ENCODE measurements at places on chromosomes 12 and 14.

DNA sequence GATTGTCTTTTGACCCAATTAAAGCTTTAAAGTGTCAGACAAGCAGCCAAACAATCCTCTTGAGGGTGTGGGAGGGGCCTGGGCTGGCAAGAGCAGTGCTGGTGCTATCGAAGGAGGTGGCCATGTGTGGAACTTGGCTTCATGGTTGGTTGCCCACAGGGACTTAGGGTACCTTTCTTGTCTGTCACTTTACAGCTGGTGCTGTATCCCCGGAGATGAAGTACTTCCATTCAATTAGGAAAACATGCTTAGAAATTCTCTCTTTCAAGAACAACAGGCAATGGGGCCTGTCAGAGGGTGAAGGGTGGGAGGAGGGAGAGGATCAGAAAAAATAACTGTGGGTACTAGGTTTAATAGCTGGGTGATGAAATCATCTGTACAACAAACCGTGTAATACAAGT is 86.5 kb downstream of the DAAM1 start:
- no peak for DNase-seq

GRCh38 chr14:35573911-35574310 is 39.9 kb downstream of the INSM2 start:
- no peak for DNase-seq

DNA sequence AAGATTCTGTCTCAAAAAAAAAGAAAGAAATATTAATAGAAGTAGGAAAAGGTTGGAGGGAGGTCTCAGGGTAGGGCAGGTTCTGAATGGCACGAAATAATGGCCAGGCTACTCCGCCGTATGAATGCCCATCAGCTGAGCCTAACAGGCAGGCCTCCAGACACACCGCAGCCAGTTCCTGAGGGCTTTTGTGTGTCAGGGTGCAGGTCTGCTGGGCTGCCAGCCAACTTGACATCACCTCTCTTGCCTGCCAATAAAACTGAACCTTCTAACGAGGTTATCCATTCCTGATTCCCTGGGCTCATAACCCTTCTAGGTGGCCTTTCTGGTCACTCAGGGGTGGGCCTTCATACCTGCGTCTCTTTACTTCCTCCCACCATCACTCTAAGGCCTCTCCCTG is 3.0 kb downstream of the IFI27 start:
- DNase-seq, result no peak

GRCh38 chr12:75814851-75815754 is 216.5 kb downstream of the PHLDA1 start:
- peak; percentile 60 for DNase-seq

DNA sequence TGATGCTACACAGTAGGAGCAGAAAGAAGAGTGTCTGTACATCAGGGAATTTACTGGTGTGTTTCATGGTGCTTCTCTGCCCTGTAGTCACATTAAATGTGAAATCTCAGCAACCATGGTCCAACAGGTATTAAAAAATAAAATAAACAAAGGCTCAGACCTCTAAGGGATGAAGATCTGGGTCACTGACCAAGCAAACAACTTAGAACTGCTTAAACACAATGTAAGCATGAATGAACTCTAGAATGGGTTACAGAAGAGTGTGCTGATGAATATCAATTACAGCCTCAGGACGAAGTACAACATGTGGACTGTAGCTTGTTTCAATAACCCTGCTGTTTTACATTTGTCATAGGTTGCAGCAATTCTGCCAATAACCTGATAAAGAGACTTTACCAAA is 47.4 kb downstream of the SLC35F4 start:
- no peak for DNase-seq

DNA sequence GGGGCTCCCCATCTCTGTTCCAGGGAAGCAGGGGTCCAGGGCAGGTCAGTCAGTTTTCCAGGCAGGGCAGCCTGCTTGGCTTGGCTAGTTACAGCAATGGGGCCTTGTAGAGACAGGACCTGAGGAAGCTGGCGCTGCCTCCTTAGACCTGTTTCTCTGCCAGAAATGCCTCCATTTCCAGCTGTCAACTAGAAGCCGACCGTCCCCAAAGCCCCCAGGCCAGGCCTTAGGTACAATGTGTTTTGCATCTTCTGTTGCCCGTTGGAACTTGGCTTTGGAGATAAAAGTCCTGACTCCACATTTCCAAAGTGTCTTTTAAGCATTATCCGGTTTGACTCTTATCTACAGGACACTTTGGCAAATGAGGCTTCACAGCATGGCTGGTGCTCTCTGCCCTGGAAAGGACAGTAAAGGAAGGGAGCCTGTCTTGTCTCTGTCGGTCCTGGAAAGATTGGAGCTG is 42.6 kb downstream of the KRT80 start:
- DNase-seq, result no peak

DNA sequence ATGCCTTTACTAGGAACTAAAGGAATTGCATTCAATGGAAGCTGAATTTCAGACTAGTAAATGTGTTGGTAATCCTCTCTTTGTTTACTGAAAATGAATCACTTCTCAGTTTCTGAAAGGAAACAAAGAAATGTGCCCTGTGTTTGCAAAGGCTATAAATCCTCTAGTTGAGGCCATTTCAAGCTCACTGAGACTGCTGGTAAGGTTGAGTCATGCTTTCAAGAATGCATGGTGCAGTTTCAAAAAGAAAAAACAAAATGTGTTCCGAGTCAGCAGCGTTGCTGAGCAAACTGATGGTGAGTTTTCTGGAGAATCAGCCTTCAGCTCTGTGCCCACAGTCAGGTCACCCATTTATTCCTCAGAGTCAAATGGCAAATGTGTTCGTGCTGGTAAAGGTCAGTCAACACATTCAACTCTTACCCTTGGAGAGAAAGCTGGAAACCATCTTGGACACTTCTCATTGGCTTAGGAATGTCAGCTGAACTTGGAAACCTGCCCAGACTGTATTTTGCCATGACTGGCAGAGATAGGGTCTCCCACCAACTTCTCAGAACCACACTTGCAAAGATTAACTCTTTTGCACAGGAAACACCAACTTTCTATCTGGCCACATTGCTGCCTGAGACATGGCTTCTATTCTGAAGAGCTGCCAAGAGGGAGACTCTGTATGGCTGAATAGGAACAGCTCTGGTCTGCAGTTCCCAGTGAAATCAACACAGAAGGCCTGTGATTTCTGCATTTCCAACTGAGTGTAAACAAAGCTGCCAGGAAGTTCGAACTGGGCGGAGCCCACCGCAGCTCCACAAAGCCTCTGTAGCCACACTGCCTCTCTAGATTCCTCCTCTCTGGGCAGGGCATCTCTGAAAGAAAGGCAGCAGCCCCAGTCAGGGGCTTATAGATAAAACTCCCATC is 484.4 kb downstream of the ATP23 start:
- DNase-seq, result peak; percentile 0

DNA sequence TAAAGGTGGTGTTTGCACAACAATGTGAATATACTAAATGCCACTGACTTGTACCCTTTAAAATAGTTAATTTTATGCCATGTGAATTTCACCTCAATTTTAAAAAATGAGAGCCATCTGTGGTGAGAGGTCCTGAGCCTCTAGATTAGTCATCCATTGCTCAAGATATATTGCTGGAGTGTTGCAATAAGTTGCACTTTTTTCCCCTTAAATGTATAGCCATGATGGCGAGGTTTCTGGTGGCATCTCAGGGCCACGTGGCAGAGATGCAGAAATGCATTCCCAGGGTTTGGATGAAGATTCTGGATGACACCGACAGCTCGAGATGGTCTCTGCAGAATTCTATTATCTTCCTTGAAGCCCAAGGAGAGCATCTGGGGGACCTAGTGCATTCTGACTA is 153.7 kb downstream of the AACS start:
- no peak for DNase-seq
